ENCODE measurements at places on chromosomes 7 and 10.

DNA sequence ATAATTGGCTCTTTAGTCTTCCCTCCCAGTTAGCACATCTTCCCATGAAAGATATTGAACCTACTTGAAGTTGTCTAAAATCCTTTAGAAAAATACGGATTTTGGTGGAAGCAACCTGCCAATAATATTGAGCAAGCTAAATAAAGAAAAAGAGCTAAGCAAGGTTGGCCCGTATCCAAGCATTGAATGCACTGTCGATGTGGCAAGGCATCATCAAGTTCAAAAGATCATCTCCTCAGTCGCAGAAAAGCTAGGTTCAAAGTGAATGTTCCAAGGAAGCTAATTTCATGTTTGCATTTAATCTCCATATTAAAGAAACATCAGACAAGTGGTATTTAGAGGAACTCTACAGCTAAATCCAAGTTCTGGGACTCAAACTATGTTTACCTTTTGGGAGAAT lies 206.0 kb downstream of the MTERF1 start:
- no peak for DNase-seq

DNA sequence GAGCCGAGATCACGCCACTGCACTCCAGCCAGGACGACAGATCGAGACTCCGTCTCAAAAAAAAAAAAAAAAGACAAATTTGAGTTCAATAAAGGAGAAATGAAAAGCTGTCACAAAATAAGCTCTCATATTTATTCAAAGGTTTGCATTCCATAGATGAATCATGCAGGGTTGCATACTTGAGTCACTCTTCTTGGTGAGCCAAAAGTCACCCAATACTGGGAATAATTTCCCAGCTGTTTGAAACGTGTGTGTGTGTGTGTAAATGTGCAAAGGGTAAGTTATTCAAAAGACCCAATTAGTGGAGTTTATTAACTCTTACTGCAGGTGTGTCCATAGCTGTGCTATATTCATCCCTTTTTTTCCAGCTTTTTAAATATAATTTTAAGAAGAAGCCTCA lies 297.7 kb downstream of the CCDC3 start:
- no peak for DNase-seq

GRCh38 chr10:101778781-101779543 lies 3.0 kb upstream of the FGF8 start:
- no peak for DNase-seq

DNA sequence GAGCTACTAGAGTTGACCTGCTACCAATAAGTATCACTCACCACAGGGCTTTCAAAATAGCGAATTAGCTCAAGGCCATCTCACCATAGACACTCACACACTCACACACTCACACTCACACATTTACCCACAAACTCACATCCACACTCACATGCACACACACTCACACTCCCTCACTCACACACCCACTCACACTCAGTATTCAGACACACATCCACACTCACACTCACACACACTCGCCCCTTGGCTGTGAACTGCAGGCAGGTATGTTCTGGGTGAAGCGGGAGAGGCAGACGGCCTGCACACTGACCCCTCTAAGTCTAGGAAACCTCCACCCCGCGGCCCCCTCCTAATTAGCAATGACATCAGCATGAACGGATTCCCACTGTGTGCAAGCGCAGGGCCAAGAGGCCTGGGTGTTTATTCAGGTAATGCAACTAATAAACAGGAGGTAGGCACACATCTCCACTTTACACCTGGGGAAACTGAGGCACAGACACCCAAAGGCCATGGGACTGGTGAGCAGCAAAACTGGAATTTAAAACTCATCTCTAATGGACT lies 94.6 kb downstream of the ADARB2 start:
- DNase-seq = no peak

- no peak for DNase-seq
Observed at GRCh38 chr10:114303556-114303955, 64.5 kb downstream of the VWA2 start.

GRCh38 chr7:112013274-112013673 lies 192.9 kb downstream of the DOCK4 start:
- DNase-seq = no peak

DNA sequence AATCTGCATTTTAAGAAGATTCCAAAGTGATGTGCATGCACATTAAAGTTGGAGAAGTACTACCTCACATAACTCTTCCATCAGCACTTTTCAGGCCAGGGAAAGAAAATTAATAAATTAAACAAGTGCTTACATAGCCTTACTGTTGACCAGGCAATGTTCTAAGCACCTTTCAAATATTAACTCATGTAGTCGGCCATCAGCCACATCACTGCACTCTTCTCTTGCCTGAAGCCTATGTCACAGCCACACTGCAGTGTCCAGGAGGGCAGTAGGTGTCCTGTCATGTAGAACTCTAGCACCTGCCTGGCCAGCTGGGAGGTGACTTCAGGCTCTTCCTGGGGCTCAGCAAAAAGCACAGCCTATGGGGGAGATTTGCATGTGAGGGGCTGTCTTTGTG lies 71.5 kb downstream of the CDK1 start:
- DNase-seq = no peak

- no peak for DNase-seq
Observed at GRCh38 chr7:3975371-3975770, 674.3 kb downstream of the SDK1 start.

DNA sequence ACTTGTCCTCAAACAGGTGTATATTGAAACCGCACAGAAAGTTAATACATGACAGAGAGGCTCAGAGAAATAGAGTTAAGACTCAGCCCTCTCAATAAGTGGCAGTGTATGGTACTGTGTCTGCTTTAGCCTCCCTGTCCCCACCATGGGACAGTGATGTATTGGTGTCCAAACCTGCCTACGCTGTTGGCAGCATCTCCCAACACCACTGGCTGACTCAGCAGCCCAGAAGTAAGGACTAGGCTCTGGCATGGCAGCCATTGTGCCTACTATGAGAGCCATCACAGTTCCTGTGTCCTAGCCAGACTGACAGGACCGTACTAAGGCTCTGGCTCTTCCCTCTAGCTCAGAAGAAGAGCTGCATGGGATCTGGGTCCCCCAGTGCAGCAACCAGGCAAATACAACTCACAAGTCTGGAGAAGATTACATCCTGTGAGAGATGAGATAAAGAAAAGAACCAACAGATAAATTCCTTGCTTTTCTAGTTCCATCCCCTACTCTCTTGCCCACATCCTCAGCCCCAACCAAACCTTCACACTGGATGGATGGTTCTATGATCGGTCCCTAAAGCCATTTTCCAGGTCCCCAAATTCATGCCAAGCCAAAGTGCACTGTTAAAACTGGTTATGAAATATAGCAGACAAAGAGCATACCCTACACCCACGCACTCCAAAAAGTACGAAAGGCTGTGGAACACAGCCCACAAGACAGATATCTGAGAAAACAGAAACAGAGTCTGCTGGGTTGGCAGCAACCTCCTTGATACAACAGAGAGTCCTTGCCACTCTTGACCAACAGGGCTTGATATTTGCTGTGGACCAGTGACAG lies 44.1 kb upstream of the DMTF1 start:
- no peak for DNase-seq

- DNase-seq = no peak
Observed at GRCh38 chr7:45178241-45179225, 20.9 kb downstream of the RAMP3 start.

DNA sequence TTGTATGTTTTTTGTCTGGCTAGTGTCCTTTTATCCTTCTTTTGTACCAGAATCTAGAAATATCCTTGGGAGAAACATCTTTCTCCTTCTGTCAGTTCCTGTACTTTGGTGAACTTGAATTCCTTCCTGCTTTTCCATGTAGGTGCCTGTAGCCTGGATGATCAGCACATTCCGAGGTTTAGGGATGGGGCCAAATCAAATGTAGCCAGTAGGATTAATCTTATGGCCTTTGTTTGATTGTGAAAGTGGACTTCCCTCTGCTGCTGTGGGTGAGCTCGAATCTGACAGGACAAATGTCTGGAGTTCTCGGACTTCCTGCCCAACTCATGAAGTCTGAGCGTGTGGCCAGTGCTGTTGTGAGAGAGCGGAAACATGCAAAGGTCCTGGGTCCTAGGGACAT lies 33.2 kb upstream of the NAMPT start:
- DNase-seq = no peak

DNA sequence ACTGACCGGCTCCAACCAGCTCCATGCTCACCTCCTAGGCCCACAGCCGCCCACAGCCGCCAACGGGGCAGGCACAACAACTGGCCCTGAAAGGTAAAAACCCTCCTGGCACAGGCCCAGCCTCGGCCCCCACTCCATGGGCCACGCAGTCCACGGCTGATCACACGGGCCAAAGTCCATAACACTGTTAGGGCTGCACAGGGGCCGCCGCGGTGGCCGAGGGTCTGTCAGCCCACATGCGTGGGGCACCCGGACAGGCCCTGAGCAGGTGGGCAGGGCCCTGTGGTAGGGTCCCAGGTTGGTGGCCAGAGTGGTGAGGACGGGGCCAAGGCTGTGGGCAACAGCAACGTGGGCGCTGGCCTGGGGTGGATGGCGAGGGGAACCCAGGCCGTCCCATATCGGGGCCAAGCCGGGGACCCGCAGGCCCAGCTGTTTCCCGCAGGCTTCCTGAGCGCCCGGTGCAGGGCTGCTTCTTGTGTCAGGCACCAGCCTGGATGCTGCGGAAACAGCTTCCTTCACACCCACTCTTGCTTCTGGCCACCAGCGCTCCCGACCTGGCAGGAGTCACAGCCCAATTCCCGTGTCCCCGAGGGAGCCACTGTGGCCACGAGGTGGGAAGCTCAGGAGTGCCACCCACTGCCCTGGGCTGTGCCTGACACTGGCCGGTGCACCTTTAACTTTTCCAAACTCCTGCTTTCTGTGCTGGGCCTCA lies 29.2 kb downstream of the CYP2W1 start:
- DNase-seq = no peak

- no peak for DNase-seq
Observed at GRCh38 chr10:87691506-87692070, 31.9 kb downstream of the PAPSS2 start.

DNA sequence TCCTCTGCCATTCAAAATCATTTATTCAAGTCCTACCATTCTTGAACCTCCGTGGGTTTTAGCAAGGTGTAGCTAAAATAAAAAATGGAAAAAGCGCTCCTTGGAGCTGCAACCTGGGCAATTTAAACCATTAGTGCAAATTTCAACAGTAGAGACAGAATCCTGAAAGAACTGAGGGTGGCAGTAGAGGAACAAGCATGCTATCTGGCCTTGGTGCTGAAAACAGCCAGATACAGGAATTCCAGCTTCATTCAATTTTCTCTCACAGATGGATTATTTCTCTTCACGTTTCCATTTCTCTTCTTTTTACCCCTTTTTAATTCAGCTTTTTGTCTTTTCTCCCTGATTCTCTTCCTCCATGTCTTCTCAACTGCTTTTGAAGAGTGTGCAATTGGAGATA lies 77.7 kb downstream of the OTUD1 start:
- peak; percentile 13 for DNase-seq

- DNase-seq = no peak
Observed at GRCh38 chr10:65213170-65213569, 1692.0 kb downstream of the REEP3 start.

DNA sequence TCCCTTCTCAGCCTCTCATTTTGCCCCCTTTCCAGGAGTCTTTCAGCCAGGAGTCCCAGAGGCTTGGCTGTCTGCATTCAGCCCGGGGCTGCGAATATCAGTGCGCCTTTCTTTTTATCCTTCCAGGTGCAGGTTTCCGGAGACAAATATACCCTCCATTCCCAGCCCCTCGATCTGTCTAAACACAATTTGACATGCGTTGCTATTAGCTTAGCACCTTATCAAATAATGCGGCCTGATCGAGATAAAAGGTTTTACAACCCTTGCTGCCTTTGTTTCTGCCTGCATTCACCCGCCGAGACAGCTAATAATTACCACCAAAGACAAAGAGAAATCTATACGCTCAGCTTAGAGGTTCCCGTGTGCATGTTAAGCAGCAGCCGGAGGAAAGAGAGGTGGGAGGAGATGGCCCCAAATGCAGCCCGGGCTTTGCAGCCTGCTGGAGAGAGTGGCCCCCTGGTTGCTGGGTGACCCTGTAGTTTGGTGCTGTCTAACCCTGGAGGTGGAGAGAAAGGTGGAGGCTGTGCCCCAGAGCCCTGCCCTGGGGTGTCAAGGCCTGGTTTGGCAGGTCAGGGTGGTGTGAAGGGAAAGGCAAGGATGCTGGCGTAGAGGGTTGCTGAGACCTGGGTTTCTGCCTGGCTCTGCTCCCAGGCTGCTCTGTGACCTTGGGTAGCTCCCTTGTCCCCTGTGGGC lies 185.3 kb downstream of the RPS24 start:
- no peak for DNase-seq

- DNase-seq = peak; percentile 88
Observed at GRCh38 chr7:129958643-129959470, 6.1 kb upstream of the UBE2H start.

Data from H4 (cell line).